Myocyte (in vitro differentiated cells): ENCODE measurements at places on chromosomes 3 and 15.

DNA sequence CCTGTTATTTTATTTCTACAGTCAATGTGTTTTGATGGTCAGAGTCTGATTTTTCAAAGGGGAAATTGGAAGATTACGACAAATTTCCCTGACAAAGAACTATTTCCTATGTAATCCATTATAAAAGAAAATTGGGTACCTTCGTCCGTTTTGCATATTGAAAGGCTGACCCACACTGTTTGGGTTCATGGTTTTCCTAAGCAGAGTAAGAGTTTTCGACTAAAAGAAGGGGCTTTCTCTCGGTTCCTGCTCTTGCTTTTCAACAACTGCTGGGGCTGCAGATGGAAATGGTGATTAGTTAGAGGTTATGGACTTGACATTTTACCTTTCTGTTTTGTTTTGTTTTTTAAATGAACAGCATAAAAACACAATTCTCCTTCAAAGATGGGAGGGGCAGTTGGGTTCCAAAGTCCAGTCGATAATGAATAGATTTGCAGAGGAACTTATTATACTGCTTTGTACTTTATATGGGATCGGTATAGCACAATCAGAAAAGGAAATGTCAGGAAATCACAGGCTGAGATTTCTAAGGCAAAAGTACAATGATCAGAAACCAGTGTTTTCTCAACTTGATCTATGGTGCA, 978 bp downstream of the KCNMB2 start:
- DNase-seq = no peak

DNA sequence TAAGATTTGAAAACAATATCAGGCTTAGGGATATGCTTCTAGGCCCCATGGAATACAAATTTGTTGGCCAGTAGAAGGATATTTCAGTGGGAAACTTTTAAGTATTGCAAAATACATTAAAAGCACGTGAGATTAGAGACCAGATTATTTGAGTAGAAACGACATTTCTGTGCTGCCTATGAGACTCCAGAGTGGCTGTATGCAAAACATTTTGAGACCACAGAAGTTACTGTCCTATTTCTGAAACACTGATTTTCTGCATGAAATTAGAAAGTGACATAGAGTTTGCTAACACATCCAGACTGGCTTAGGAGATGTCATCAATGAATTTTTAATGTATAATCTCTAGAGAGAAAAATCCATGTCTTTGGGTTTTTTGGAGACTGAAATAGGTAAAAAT, 99.8 kb downstream of the KCNH8 start:
- DNase-seq = no peak

DNA sequence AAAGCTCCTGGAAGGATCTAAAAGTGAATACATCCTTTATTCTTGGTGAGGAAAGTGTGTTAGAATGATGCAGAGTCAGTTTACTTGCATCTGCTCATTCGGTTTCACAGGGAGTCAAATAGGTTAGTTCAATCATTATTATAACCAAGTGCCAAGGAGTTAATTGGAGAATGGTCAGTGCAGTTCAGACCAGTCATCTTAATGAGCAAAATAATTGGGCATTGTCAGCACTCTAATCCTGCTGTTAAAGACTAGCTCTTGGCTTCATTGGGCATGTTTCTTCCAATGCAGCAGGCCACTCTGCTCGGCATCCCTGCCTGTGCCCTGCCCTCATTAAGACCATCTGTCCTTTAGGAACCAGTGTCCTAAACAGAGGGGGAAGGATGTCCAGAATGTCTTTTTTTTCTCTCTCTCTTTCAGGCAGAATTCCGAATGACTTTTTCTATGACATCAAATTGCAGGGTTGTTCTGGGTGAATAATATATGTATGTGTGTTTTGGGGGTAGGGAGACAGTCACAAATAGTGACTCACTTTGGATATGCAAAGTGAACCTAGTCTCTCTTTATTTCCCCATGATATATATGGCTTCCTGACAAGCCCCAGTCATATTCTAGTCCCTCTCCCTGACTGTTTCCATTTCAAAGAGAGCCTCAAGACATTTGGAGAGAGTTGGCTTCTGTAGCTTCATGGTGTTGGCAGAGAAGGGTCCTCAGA, 205.4 kb upstream of the TRIM42 start:
- DNase-seq = no peak

- DNase-seq = peak; percentile 22
These were observed 336.8 kb downstream of the DIPK2A start for GRCh38 chr3:144308396-144308795.

- peak; percentile 37 for DNase-seq
These were observed 70.1 kb downstream of the UQCC5 start for GRCh38 chr3:52606373-52607085.

GRCh38 chr3:194540274-194540905, 53.6 kb upstream of the ATP13A3 start:
- no peak for DNase-seq

DNA sequence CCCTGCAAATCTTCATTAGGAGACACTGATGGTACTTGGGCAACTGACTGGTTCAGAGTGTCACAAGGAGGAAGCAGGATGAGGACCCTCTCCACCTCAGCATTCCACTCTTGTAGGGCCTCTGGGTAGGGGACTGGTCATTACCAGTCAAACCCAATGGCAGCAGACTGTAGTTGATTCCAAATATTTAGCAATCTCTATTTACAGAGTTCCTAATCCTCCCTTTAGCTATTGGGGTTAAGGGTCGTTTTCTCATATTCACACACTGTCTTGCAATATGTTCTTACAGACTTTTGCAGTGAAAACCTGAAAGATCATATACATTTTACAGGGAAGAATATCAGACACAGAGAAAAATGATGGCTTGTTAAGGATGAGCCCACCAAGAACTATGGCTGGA, 397.7 kb downstream of the GAP43 start:
- no peak for DNase-seq

GRCh38 chr3:57731311-57731710, 24.8 kb upstream of the SLMAP start:
- no peak for DNase-seq

- DNase-seq = peak; percentile 61
These were observed 177.3 kb downstream of the GAP43 start for GRCh38 chr3:115800489-115801075.

GRCh38 chr3:184694716-184695115, 17.1 kb downstream of the MAGEF1 start:
- DNase-seq = no peak

DNA sequence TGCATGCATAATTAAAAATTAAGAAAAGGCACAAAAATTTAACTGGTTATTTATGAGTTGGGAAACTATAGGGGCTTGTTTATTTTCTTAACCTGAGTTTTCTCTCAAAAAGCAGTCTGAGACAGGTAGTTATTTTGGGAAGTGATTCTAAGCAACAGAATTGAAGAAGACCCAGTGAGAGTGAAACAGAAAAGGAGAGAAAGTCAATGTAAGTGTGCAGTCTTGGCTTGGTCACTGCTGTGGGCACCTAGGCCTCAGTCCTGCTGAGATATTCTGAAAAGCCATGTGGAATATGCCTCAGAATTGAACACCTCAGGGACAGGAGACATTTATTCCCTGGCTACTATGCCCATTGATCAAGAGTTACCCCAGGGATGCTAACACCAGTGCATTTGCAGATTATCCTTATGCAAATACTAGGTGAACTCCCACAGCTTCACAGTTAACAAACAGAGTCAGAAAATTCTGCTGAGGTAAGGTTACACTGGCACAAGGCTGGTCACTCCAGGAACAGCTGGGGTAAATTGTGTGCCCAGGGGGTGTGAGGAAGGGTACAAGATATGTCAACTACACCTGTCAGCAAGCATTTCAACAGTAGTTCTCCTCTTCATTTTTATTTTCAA, 222.7 kb downstream of the EFHB start:
- DNase-seq = no peak

DNA sequence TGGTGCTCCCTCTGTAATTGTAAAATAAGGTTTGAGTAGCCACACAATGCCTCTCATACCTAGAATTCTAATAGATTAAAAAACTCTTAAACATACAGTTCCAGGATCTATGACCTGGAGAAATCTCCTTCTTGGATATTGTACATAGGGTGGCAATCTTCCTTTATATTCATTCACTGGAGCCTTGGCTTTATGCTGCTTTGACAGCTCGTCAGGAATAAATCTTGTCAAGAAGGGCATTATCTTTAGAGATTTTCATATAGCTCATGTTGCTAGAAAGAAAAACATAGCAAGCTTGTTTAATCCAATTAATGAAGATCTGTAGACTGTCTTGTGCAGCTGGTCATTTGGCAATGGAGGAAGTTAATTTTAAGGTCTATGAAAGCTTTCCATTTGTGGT, 131.1 kb downstream of the PYDC2 start:
- DNase-seq = no peak

GRCh38 chr3:77427528-77427927, 387.6 kb downstream of the ROBO2 start:
- DNase-seq = no peak

DNA sequence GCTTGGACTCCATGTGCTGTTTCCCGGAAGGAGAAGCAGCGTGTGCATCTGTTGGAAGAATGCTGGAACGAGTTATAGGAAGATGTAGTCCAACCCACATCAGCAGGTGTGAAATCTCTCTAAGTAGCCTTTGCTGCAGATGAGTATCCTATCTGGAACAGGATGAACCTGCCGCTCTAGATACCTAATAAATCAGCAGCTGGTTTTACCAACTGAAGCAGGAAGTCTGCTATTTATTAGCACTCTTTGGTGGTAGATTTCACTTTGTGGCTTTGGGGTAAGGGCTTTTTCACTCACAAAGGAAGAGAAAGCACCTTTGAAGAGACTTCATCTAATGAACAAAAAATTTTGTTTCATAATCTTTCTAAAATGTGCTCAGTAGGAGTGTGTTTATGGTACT, 66.4 kb downstream of the DCUN1D1 start:
- no peak for DNase-seq

DNA sequence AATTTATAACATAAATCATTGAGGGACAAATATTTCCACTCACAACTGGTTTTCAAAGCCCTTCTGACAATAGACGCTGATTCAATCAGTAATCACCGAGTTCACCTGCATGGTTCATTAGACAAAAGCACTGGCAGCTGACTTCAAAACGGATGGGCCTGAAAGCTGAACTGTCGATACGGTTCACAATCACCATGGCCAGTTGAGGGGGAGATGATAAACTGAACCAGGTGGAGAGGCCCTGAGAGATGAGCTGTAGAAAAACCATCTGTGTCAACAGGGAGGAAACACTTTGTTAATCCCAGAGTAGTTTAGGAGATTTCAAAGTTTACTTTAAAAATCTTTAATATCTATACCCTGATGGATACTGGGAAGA, 75.0 kb downstream of the PEX5L start:
- DNase-seq = no peak

DNA sequence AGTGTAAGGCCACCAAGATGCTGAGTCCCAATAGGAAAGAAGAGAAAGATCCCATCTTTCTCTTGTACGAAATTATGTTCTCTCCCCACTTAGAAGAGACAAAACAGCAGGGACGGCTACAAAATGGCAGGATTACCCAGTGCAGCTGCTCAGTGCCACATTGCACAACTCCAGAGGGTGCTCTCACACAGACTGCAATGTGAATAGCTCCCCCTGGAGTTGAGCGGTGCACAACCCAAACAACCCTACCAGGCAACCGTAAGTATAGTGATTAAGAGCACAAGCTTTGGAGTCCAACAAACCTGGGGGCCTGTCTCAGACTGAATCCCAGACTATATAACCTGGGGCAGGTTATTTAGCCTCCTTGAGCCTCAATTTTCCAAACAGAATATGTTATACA, 3.1 kb upstream of the BHLHE40 start:
- peak; percentile 77 for DNase-seq

- no peak for DNase-seq
These were observed 112.8 kb upstream of the GPR149 start for GRCh38 chr3:154542837-154543236.

- DNase-seq = no peak
These were observed 45.0 kb downstream of the SENP2 start for GRCh38 chr3:185631108-185631507.

DNA sequence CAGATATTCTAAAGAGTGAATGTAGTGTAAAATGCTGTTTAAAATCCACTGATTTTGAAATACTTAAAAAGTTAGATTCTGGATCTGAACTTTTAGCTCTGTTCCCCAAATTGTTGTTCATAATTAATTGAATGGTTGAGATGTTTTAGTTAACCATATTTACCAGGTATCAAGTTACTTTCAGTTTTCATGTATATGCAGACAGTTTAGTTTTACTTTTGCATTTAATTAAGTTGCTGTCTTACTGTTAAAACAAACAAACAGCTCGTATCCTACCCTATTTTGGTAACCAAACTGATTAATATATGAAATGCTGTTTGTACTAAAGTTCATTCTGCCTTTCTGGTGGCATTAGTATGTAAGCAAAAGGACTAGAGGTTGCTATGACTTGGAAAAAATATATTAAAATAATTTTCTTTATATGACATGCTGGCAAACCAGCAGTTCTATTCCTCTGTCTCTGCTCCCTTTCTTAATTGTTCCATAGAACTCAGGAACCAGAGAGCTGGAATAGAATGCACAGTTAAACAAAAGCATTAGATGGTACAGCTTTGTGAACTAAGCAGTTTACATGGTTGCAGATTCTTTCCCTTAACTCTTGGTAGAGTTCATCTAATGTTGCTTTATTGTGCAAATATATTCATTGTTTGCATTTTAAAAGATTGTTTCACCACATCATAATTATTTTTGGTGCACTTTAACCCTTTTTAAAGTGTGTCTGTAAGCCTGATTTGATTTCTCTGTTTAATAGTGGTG, 39.5 kb upstream of the SCAANT1 start:
- DNase-seq = no peak

DNA sequence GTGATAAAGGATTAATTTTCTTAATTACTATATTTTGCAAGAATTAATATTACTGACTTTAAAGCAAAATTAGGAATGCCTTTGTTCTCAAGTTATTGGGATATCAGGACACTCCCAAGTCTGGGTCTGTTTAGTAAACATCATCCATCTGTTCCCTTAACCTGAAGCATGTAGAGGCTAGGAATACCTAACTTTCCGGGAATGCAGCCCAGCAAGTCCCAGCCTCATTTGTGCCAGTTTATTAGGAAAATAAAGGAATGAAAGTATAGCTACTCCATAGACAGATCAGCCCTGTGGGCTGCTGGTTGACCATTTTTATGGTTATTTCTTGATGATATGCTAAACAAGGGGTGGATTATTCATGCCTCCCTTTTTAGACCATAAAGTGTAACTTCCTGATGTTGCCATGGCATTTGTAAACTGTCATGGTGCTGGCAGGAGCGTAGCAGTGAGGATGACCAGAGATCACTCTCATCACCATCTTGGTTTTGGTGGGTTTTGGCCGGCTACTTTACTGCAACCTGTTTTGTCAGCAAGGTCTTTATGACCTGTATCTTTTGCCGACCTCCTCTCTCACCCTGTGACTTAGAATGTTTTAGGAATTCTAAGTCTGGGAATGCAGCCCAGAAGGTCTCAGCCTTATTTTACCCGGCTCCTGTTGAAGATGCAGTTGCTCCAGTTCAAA, 540.2 kb downstream of the NAALADL2 start:
- no peak for DNase-seq

GRCh38 chr3:170621256-170621655, 35.4 kb upstream of the SLC7A14 start:
- no peak for DNase-seq
